ENCODE measurements at places on chromosomes 11 and 22.
A peak's percentile ranks its signal among the peaks of the same experiment; 100 is the strongest.

DNA sequence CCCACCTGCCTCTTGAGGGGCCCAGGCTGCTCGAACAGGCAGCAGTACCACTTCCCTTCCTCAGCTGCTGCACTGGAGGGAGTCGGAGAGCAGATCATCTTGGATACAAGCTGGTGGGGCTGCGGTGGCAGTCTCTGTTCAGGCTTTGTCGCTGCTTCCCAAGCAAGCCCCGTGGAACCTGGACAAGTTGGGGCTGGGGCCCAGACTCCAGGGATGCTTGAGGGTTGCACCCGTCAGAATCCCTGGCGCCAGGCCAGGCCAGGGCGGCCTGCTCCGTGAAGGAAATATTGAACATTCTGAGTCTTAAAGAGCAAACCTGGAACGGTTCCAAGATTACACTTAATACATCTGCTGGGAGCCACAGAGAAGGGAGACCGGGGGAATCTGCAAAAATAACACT, 310.1 kb upstream of the SORL1-AS1 start:
- DNase-seq, result no peak

GRCh38 chr11:78069465-78069864, 5.8 kb downstream of the THRSP start:
- no peak for DNase-seq

DNA sequence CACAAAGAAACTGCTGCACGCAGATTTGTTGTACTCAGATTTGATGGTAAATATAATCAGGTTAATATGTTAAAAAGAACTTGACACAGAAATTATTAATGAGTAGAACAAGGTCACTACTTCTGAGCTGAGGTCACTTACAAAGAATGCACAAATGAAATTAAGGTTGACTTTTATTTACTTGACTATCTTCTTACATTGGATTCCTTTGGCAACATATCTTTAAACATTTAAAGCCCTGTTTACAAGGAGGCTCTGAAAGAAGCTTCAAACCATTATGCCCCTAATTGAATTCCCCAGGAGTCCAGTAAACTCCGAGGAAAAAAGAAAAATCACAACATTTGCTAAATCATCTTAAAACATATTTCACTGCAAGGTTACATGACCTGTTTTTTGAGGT, 245.5 kb downstream of the SOX6 start:
- DNase-seq, result no peak

- no peak for DNase-seq
Observed at GRCh38 chr11:128709402-128709801, 15.5 kb downstream of the FLI1 start.

- no peak for DNase-seq
Observed at GRCh38 chr11:124900464-124900863, 2.8 kb upstream of the ROBO4 start.

DNA sequence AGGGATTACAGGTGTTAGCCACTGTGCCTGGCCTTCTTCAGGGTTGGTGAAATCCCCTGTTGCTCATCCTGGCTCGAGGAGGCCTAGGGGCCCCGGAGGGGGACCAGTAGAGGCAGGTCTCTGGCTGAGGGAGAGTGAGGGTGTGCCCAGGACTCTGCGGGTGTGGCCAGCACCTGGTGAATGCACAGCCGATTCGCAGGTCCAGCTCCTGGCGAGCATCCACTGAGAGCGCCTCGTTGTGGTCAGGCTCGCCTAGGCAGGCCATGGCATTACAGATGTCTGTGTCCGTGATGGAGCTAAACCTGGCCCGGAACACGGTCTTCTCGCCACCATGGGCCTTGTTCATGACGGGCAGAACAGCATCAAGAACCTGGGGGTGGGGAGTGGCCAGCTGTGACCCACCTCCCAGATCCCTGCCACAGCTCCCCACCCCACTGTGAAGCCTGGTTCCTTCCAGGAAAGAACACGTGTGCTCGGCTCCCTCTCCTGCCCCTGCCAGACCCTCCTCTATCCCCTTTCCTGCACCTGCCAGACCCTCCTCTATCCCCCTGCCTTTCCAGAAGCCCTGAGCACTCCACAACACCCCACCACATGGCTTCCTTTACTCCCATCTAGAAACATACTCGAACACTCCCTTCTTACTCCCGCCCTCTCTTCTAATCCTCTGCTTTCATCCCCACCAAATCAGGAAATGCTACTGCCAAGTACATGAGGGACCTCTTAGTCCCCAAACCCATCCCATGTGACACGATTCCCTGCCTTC, 12.4 kb downstream of the TOP3B start:
- DNase-seq, result no peak

- peak; percentile 65 for DNase-seq
Observed at GRCh38 chr11:108593214-108593922, at the start of gene EXPH5. Gene EXPH5 (minus strand): TSS chr11:108593768. CDS start chr11:108593536, 232 bp downstream.

- DNase-seq, result no peak
Observed at GRCh38 chr22:49406879-49407587, 420.6 kb downstream of the BRD1 start.

- DNase-seq, result no peak
Observed at GRCh38 chr22:29780748-29781676, 13.8 kb downstream of the UQCR10 start.

GRCh38 chr11:65781152-65781961, 581 bp upstream of the AP5B1 start:
- DNase-seq, result no peak

DNA sequence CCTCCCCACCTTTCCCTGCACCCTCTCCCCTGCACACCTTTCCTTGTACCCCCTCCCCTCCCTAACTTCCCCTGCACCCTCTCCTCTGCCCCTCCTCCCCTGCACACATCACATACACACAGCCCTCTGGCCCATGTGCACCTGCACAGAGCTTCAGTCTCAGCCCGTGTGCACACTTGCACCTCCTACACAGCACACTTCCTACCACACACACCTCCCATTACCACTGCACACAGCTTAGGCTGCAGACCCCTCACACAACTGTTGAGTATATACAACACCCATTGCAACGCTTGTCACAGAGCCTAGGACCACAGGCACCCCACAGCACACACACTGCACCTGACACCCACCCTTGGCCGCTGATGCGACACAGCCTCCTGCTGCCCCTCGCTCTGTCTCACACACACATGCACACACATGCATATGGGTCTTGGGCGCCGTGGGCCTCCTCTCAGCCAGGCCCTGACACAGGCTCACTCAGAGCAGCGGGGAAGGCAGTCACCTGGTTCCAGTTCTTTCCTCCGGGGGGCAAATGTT, 411 bp downstream of the SIGIRR start:
- DNase-seq, result no peak

GRCh38 chr11:9004183-9004926, 554 bp upstream of the NRIP3 start:
- peak; percentile 5 for DNase-seq

DNA sequence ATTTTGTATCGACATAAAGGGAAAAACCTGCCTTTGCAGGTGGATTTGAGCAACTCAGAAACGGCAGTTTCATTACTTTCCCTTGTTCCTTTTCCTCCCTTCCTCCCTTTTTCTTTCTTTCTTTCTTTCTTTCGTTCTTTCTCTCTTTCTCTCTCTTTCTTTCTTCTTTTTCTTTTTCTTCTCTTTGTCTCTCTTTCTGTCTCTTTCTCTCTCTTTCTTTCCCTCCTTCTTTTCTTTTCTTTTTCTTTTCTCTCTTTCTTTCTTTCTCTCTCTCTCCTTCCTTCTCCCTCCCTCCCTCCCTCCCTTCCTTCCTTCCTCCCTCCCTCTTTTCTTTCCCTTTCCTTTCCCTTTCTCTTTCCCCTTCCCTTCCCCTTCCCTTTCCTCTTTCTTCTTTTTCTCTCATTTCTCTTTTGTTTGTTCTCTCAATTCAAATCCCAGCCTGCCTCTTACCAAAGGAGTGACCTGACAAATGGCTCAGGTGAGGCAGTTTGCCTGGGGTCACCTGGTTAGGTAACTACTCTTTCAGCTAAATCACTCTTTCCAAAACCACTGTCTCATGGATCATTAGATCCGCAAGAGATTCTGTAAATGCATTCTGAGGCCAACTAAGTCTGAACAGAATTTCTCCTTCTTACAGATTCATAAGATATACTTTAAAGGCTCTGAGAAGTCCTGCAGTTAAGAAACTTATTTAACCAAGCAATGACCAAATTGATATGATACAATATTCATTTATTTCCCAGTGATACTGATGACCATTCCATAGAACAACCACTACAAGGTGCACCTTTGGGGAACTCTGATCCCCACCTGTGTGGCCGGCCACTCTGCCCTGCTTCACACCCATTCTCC, 75.3 kb downstream of the MYO18B start:
- no peak for DNase-seq

DNA sequence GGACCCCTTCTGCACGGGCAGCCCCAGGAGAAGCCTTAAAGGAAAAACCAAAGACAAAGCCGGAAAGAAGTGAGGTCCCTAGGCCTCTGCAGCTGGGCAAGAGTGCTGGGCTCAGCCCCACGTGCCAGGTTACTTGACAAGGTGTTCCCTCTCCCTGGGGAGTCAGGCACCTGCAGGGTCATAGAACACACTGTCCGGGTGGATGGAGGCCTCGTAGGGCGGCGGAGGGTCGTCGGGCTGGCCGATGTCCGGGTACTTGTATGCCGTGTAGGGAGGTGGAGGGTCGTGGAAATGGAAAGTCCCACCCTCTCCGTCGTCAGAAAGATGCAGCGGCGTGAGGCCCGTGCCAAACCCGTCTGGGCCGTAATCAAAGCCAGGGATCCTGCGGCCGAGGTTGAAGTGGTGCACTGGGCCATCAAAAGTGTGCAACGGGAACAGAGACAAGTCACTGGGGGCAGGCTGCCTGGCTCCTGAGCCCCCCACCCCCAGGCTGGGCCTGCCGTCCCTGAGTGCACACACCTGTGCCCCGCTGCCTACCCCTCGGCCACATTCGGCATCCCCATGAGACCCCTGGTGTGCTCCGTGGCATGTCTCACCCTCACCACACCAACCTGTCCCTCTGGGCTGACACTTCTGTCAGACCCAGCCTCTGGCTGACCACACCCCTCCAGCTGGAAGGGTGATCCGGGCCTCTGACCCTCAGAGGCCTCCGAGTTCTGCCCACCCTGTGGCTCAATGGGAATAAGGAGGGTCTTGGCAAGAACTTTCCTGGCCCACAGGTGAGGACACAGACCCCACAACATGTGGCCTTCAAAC, 81.1 kb downstream of the DGCR2 start:
- DNase-seq, result no peak

DNA sequence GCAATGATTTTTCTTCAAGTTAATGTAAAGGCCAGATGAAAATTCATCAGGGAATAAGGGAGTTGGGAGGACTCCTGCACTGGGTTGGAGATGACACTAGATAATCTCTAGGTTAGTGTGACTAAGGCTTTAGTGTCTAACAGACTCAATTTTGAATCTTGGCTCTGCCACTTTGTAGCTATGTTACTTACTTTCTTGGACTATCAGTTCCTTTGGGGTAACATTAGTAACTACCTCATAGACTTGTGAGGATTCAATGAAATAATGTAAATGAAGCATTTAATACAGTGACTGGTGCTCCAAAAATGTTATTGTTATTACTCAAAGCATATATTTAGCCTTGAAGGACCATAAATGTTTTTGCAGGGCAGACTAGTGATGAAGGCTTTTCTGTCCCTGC, 9.6 kb upstream of the CCDC89 start:
- DNase-seq, result no peak

DNA sequence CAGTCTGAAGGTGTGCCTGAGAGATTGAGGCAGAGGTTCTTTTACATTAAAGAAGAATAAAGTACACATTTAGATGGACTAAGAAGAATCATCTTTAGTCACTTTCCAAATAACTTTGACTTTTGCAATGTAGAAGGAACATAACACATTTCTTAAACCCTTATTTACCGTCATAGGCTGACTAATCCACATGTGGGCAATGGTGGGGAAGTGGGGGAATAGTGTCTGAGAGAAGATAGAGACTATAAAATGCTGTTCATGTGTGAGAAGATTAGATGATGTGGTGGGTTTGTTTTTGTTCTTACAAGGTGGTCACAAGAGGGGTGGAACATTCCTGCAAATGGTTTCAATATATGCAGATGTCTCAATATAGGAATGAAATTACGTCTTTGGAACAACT, 1.8 kb downstream of the MS4A4A start:
- DNase-seq, result no peak

- DNase-seq, result no peak
Observed at GRCh38 chr11:27971171-27971570, 136.8 kb downstream of the KIF18A start.

DNA sequence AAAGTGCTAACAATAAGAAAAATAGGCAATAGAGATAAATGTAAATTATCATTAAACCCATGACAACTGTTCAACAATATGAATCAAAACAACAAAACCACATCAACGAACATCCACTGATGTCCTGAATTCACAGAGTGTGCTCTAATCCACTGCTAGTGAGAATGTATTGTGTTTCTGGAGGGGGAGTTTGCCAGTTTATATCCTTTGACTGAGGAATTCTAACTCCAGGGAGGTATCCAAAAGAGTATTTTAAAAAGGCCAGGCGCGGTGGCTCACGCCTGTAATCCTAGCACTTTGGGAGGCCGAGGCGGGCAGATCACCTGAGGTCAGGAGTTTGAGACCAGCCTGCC, 1.7 kb upstream of the WEE1 start:
- no peak for DNase-seq

DNA sequence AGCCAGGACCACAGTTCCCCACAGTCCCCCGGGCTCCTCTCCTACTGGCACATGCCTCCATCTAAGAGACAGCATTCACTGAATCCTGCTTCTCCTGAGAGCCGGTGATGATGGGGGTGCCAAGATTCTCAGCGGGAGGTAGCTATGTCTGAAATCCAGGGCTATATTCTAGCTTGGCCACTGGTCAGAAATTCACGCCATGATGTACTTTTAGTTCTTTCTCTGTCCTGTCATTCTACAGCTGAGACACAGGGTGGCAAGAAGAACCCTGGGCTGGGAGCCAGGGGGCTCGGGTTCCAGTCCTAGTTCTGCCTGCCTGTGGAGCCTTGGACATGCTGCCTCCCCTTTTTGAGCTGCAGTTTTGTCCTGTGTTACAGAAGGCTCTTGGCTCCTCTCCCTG, 59.2 kb upstream of the PHOX2A start:
- no peak for DNase-seq

- DNase-seq, result no peak
Observed at GRCh38 chr22:38137876-38138687, 27.6 kb upstream of the BAIAP2L2 start.

GRCh38 chr11:55969845-55970244, at the start of gene OR10AG1:
Gene OR10AG1 (minus strand): TSS chr11:55969945. CDS start chr11:55969907, 38 bp downstream.
- DNase-seq, result no peak

GRCh38 chr11:92558323-92558722, 333.7 kb downstream of the FAT3 start:
- no peak for DNase-seq

GRCh38 chr11:114812733-114813132, 134.4 kb downstream of the NXPE2 start:
- DNase-seq, result no peak

DNA sequence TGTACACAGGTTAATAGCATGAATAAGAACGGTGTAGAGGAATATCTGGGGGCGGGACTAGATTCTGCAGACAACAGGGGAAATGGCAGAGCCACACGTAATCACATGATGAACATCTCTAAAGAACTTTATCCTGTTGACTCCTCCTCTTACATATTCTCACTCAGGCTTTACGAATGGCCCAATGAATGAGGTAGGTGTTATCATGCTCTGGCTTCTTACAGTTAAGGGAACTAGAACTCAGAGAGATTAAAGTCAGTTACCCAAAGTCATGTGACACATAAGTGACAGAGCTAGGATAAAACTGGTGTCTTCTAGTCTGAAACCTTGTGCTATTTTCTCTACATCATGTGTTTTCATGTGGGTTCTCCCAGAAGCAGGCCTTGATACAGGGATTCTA, 49.0 kb upstream of the BMAL1 start:
- no peak for DNase-seq

GRCh38 chr11:76598426-76598839, 72.1 kb downstream of the LRRC32 start:
- DNase-seq, result no peak

Data from activated CD8-positive, alpha-beta memory T cell treated with anti-CD3 and anti-CD28 coated beads for 1 hour (primary cell).